ENCODE measurements at places on chromosomes 13 and 19. TPM values are rescaled to one million over a fixed set of nuclear protein-coding genes. Genes with fewer than 3 reads are reported as not detected.

Gene KIR2DL1
- total RNA-seq: not detected

Gene NMRK2
- not detected for total RNA-seq

Gene ZNF682
- 4.8 TPM for total RNA-seq

Gene PRODH2
- total RNA-seq: not detected

Gene LYPD3
- 0.85 TPM for total RNA-seq

Gene PLPPR3
- total RNA-seq: not detected

Gene SPIB
- total RNA-seq: 0.95 TPM

Gene SLITRK6
- total RNA-seq: not detected

Gene YJEFN3
- total RNA-seq: 11.7 TPM

Gene OR10H1
- total RNA-seq: not detected

Gene KLK7
- not detected for total RNA-seq

Gene KIRREL2
- 3.3 TPM for total RNA-seq

Gene SLC10A2
- not detected for total RNA-seq

Gene TCF3
- total RNA-seq: 73.8 TPM

Gene MRPS31
- 34.0 TPM for total RNA-seq

Gene RFPL4AL1
- not detected for total RNA-seq

Gene PRR22
- total RNA-seq: 5.3 TPM

Gene ZNF534
- not detected for total RNA-seq

Gene NLRP4
- not detected for total RNA-seq

Gene TMEM238
- 14.8 TPM for total RNA-seq

Gene PALM3
- total RNA-seq: not detected

Gene PRPF31
- total RNA-seq: 71.4 TPM

Gene NCAN
- total RNA-seq: not detected

Gene SDHAF1
- 16.8 TPM for total RNA-seq

Gene C19orf85
- not detected for total RNA-seq

Gene ZNF585A
- total RNA-seq: 3.9 TPM

Gene SELENOV
- total RNA-seq: not detected

Gene VSTM2B
- total RNA-seq: not detected

Gene PTGER1
- total RNA-seq: 0.39 TPM

Gene SEMA6B
- total RNA-seq: not detected

Gene B3GNT8
- total RNA-seq: 1.1 TPM

Gene DNAJB1
- total RNA-seq: 83.2 TPM

Gene IGFL3
- not detected for total RNA-seq

Gene TLE6
- total RNA-seq: 0.54 TPM

Measured in T-helper 1 cell treated with Interleukin-12 subunit alpha and Interleukin-12 subunit beta and Interleukin-4 antibody, amounts not matched to agents 30 ng/mL and 1 ng/mL, for 36 hours (primary cell).